ENCODE measurements at places on chromosomes 7 and 10. TPM values are rescaled to one million over a fixed set of nuclear protein-coding genes. Genes with fewer than 3 reads are reported as not detected.

DNA sequence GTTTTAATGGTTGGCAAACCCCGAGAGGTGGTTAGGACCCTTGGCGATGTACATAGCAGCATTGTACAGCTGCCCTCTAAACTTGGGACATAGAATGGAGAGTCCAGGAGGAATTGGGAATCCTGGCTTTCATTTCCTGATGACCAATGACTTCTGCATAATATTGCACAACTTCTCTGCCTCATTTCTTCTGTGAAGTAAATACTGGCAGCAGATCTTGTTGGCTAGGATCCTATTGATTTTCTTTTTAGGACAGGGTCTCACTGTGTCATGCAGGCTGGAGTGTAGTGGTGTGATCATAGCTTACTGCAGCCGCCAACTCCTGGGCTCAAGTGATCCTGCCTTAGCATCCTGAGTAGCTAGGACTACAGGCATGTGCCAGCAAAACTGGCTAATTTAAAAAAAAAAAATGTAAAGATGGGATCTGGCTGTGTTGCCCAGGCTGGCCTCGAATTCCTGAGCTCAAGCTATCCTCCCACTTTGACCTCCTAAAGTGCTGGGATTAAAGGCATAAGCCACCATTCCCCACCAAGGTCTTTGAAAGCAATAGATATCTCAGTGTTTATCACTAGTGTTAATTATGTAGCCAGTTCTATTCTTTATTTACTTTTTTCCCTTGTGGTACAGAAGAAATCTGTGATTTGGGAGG, 58.1 kb downstream of the PODXL start:
- no peak for DNase-seq

The CALHM3 gene
- total RNA-seq: not detected

The SEC61G gene
- 46.9 TPM for total RNA-seq

- no peak for DNase-seq
Measured at GRCh38 chr10:97226398-97226797, 40.6 kb upstream of the SLIT1 start.

DNA sequence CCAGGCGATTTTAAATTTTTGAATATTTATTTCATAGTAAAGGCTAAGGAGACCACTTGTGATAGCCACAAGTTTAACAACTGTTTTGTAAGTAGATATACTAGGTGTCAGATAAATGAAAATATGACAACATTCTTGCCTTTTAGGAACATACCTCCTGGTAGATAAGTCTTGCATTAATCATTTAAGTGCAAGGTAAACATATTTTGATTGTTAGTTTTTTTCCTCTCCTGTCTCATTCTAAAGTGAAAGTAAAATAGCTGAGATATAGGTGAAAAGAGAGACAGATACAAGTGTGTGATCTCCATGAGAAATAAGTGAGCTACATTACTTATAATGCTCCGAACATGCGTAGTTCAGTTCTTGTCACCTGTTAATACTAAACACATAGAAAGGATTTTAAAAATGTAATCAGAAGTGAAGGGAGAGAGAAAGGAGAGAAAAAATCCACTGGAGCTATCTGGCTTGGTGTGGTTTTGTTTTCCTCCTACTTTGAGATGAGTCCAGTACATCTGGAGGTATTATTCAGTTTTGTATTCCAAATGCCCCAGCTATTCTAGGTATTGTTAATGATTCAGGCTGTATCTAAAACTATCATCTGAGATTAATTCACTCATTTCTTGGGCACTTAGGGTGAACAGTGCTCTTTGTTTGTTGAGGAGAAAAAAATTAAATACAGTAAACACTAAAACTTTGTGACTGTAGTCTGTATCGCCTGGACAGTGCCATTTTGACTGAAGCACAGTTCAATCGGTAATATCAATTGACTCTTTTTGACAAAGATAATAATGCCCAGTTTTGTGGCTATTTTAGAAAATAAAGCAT, 21.2 kb downstream of the GLCCI1 start:
- no peak for DNase-seq

- DNase-seq: no peak
Measured at GRCh38 chr7:156751319-156751718, 110.7 kb downstream of the RNF32 start.
